ENCODE measurements at places on chromosomes 6 and 20. TPM values are rescaled to one million over a fixed set of nuclear protein-coding genes. Genes with fewer than 3 reads are reported as not detected.

Gene RSPO3
- 31.1 TPM for polyA plus RNA-seq

Gene FNDC1
- 11.6 TPM for polyA plus RNA-seq

Gene POPDC3
- polyA plus RNA-seq, result 0.20 TPM

Gene TRERF1
- polyA plus RNA-seq, result 16.8 TPM

Gene BPIFB4
- not detected for polyA plus RNA-seq

Gene MATN4
- 0.41 TPM for polyA plus RNA-seq

DNA sequence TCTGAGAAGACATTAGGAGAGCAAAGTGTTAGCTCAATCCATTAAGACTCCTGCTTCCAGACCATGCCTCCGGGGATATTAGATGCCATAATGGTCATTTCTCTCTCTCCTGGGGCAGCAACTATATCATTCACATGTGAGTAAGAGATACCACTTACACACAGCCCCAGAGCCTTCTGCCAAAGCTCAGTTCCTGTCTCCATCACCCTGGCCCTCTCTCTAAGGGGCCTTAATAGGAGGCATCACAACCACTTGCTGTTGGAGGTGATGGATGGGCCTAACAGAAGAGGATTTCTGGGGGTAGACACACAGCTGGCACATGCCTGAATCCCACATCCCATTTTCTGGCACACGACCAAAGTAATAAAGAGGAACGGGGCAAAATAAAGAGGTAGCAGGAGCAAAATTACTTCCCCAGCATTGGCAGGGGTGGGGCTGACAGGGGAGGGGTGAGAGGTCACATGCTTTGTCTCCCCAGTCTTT lies 34.0 kb upstream of the VSTM2L start:
- no peak for DNase-seq

Data from left renal pelvis (tissue), 4 donors.